ENCODE measurements at places on chromosomes 7 and 10.

DNA sequence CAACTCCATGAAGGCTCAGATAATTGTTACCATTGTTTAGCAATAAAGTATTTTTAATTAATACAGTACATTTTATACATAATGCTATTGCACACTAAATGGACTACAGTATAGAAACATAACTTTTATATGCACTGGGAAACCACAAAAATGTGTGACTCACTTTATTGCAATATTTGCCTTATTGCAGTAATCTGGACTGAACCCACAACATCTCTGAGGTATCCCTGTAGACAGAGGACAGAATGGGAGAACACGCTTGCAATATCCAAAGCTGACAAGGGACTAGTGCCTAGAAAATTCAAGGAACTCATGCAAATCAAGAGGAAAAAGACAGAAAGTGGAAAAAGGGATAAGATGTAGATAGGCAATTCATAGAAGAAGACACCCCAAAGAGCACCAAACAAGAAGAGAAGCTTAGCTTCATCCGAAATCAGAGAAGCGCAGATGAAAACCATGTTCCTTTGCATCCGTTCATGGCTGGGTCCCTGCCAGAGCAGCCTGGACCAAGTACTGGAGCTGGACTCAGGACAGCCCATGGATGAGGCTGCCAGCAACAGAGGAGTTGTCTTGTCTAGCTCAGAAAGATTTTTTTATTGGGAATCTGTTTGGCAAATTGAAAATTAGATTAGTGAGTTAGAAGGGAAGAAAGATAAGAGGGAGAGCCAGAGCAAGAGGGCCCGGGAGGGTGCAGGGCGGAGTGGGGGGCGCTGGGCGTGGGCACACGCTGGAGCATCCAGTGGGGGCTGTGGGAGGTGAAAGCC, 16.0 kb upstream of the GALNTL5 start:
- DNase-seq: no peak

DNA sequence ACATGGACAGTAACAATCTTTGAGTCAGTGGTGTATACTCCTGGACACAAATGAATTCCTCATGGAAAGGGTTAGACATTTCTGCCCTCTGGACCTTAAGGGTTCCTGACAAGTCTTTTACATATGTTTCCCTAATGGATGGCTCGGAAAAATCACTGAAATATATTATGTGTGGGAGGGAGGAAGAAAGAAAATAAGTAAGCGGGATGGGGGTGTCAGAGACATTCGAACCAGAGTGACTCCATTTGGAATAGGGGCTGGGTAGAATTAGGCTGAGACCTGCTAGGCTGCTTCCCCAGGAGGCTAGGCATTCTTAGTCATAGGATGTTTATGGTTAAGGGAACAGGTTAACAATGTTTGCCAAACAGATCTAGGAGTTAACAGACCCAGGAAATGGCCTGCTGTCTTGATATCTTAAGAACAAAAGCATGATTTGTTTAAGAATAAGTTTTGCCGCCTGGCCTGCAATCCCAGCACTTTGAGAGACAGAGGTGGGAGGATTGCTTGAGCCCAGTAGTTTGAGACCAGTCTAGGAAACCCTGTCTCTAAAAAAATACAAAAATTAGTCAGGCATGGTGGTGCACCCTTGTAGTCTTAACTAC, 1241.7 kb downstream of the TYW1 start:
- DNase-seq: no peak

DNA sequence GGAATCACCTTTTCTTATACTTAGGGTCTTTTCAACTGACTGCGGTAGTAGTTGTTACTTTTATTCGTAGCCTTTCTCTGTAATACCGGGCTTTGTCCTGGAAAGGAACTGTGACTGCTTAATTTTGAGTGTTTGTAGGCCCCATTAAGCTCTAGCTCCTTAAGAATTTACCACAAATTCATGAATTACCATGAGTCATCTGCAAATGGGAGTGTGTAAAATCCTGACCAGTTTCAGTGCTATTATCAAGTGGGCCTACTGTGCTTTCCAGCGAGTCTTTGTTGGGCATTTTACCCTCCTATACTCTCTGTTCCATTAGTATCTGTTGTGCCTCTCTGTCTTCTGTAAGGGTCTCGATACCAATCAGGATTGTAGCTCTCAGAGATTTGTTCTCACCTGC, 49.7 kb downstream of the ZMYND11 start:
- DNase-seq: no peak

DNA sequence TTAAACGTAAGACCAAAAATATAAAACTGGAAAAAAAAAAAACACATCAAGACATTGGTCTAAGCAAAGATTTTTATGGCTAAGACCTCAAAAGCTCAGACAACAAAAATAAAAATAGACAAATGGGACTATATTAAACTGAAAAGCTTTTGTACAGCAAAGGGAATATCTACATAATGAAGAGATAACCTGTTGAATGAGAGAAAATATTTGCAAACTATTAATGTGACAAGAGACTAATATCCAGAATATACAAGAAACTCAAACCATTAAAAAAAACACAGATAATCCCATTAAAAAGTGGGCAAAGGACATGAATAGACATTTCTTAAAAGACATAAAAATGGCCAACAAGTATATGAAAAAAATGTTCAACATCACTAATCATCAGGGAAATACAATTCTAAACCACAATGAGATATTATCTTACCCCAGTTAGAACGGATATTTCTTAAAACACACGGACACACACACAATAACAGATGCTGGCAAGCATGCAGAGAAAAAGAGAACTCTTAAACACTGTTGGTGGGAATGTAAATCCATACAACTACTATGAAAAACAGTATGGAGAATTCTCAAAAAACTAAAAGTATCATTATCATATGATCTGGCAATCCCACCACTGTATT, 28.8 kb downstream of the CNOT4 start:
- DNase-seq: no peak

GRCh38 chr10:124566222-124566888, 104.7 kb downstream of the LHPP start:
- no peak for DNase-seq

DNA sequence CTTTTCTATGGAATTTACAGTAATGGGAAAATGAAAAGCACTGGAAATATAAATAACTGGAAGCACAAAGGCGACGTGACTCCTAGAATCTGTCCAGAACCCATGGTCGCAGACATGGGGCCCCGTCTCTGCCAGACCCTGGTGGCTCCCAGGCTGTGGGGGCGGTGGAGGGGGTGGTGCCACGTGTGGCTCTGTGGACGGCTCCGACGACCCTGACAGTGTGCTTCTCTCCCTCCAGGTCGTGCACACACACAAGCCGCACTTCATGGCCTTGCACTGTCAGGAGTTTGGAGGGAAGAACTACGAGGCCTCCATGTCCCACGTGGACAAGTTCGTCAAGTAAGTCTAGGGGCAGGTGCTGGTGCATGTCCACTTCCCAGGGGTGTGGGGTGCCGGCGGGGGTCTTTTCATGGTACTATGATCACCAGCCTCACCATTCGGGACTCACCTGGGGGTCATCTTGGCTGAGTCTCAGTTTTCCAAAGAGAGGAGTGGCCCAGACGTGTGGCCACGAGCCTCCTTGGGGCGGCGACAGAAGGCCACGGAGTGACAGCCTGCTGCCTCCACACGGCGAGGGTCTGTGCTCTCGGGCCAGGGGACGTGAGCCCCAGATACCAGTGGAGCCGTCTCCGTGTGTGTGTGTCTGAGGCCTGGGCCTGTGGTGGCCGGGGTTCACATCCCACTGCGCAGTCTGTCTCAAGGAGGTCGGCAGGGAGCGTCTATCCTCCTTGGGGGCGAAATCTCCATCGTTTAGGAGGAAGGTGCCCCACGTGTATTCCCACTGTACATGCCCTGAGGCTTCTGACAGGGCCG, 108.2 kb downstream of the INPP5A start:
- DNase-seq: no peak

DNA sequence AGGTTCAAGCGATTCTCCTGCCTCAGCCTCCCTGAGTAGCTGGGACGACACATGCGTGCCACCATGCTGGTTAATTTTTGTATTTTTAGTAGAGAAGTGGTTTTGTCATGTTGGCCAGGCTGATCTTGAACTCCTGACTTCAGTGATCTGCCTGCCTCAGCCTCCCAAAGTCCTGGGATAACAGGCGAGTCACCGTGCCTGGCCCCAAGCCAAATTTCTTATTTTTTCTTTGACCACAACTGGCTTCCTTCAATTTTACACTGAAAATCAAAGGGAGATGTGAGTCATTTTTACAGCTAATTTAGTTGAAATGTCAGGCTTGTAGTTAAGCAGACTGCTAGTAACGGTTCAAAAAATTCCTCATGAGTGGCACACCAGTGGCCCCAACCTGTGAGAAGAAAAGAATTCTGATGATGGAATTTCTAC, 7.8 kb downstream of the RNF216 start:
- DNase-seq: no peak
